Hippocampal formation (tissue), 2 donors: ENCODE measurements at places on chromosomes 6 and 20.

DNA sequence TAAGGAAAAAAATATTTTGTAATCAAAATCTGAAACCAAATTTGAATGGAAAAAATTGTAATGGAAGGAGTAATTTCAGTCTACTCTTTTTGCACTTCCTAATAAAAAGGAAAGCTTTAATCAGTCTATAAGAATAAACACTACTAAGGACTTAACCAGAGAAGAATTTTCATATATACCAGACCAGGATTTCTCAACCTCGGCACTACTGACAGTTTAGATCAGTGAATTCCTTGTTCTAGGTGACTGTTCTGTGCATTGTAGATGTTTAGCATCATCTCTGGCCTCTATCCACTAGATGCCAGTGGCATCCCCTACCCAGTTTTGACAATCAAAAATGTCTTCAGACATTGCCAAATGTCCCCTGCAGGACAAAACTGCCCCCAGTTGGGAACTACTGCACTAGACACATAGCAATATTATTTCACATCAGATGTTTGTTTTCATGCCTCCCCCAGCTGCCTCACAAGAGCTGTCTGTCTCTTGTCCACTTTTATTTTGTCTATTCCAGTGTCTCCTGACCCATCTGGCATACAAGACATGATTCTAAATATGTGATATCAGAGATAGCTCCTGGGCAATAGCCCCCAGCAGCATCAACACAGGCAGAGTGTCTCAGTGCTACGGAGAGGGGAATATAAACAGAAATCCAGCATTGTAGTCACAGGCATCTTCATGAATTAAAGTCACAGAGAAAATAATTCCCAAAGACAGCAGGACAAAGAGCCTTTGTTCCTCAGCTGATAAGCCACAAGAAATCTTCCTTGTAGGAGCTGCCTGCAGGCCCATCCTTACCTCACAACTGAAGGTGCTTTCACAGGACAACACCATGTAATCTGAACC lies 27.0 kb downstream of the DNAAF9 start:
- DNase-seq = peak; percentile 54

GRCh38 chr6:163412341-163412740 lies 2.2 kb upstream of the QKI start:
- DNase-seq = no peak

- no peak for DNase-seq
Measured at GRCh38 chr6:39441301-39441700, 118.8 kb upstream of the KCNK16 start.

DNA sequence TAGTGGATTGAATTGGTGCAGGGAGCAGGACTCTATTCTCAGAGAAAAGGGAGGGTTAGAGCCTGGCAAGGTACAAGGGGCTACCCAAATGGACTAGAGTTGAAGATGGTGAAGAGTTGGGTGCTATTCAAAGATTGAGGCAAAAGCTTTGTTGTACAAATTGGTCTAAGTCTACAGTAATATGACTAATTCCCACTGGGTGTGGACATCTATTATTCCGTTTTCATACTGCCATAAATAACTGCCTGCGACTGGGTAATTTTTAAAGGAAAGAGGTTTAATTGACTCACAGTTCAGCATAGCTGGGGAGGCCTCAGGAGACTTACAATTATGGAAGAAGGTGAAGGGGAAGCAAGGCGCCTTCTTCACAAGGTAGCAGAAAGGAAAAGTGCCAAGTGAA lies 266.3 kb downstream of the TPBG start:
- DNase-seq = no peak

DNA sequence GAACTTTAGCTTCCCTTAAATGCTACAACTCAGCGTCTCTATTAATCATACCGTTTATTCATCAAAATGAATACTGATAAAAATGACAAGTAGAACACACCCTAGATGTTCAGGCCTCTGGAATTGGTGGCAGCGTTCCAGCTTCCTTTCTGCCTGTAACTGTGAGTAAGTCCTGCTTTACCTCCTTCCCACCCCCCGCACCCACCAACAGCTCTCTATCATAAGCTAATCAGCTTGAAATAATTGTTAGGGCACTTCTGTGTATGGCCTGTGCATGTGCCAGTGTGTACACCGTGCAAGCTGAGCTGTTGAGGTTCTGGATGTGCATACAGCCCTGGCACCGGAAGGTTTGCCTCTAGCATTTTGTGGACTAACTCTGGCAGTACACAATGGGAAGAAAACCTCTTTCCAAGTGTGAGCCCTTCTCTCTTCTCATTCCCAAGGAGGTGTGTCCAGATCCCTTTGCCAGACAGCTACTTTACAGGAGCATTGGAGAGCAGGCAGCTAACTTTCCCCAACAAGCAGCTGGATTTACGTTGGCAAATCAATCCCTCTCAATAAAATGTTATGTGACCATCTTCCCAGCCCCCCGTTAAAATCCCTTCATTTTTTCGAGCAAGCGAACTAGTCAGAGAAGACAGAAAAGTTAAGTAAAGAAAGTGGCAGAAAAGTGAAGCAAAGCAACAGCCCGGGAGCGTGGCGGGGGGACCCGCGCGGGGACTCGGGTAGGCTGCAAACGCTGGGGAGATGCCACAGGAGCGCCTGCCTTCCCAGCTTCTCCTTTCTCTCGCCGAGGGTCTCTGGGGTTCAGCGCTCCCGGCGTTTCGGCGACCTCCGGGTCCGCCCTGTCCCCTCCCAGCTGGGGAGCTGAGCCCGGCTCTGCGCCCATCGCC lies 803 bp upstream of the ADGRG6 start:
- DNase-seq = no peak

DNA sequence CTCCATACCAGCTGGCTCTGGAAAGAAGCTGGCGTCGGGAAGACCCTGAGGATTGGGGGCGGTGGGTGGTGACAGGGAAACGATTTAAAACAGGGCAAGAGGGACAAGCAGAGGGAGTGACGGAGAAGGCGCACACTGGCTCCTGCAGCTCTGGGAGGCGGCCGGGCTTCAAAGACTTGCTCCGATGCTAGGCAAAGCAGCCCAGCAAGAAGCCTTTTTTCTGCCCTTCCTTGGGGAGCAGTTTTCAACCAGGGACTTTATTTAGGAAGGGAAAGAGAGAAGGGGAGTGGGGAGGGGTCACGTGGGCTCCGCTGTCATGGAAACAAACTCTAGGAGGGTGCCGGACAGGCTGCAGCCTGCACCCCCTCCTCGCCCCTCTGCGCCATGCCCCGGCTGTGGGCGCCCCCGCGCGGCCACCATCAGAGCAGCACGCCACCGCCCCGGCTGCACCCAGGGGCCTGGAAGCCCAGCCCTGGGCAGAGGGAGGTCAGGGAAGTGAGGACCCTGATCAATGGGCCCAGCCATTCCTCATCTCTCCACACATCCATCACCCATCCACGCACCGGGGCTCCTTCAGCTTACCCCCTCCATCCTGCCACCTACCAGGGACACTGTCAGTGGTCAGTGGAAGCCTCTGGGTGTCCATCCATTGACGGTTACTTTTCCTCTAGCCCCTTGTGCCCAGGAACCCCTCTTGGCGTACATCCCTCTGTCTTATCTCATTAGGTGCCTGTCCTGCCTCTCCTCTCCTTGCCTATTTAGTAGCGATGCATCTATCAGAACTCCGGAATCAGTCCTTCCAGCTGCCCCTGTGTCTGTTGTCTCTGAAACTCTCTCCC lies 66.6 kb upstream of the CCDC167 start:
- DNase-seq = peak; percentile 49

DNA sequence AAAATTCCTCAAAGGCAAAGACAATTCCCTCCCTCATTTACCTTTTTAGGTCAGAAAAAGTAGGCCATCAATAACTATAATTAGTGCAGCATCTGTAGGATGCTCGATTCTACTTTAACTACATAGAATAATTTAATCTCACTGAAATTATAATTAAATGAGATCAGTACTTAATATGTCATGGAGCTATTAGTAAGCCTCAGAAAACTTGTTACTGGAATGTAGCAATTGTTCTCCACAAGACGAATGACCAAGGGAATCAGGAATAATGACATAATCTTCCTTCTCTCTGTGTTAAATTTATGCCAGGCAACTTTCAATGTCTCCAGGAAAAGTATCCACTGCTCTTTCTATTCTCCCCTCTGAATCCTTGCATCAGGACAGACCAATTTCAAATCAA lies 34.1 kb downstream of the SESN1 start:
- no peak for DNase-seq

DNA sequence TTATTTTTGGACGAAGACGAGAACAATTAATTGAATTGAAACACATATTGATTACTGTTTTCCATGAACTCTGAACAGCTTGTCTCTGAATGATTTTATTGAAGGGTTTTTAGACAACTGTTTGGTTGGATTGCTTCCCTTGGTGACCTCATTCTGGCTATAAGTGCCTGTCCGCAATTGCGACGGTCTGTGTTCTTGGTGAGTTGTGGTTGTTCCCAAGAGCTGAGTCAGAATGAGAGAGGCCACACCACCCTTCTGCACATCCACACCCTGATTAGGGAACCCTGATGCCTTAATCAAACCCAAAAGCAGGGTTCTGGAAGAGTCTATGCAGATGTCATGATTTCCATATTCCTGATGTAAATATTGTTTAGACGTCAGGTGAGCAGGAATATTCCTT lies 747.0 kb downstream of the PTPRT start:
- DNase-seq = no peak

DNA sequence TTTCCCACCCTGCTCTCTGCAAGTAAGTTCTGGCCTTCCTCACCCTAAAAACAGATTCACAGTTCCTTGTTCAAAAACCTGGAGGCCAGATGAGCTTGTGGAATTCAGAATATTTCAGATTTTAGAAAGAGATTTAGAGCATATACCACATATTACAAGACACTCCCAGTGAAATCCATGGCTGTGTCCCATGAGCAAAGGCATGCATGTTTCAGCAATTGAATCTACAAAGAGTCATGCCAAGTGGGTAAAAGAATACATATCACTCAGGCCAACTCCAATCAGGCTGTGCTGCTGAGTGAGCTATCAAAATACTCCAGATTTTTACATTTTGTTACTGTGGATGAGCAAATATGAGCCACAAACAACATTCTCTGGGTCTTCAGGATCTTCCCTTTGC lies 10.2 kb upstream of the NEDD9 start:
- DNase-seq = no peak

DNA sequence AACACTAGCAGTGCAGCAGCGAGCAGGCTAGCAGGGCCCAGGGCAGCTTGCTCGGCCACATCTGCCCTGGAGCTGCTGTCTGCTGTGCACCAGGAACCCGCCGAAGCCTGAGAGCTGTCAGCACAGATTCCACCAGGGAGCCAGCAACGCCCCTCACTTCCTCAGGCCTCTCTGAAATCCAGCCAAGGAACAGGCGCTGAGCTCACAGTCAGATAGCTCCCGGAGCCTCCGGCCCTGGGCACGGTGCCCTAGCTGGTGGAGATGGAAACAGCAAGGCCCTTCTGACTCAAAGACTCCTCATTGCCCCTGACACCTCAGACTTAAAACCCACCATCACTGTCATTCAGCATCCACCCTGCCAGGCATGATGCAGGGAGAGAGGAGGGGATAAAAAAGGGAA lies 839.4 kb downstream of the MAFB start:
- peak; percentile 38 for DNase-seq

GRCh38 chr6:30154709-30155519 lies 6.1 kb downstream of the TRIM10 start:
- no peak for DNase-seq

- DNase-seq = no peak
Measured at GRCh38 chr6:89952105-89952671, 57.9 kb downstream of the GJA10 start.

DNA sequence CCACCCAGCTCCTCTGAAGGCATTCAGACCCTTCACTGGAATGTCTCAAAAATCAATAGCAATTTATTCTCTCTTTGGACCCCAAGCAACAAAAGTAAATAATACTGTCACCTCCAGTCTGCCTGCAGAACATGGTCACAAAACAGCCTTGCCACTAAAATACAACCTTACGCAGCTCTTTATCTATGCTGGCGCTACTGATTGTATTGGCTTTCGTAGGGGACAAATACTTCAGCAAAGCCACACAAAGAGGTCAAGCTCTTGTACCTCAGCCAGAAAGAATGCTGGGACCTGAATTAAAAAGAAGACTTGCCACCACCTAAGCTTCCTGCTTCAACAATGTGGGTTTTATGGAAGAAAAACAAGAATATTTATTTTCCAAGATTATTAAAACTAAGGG lies 57.2 kb downstream of the PRKN start:
- DNase-seq = no peak

DNA sequence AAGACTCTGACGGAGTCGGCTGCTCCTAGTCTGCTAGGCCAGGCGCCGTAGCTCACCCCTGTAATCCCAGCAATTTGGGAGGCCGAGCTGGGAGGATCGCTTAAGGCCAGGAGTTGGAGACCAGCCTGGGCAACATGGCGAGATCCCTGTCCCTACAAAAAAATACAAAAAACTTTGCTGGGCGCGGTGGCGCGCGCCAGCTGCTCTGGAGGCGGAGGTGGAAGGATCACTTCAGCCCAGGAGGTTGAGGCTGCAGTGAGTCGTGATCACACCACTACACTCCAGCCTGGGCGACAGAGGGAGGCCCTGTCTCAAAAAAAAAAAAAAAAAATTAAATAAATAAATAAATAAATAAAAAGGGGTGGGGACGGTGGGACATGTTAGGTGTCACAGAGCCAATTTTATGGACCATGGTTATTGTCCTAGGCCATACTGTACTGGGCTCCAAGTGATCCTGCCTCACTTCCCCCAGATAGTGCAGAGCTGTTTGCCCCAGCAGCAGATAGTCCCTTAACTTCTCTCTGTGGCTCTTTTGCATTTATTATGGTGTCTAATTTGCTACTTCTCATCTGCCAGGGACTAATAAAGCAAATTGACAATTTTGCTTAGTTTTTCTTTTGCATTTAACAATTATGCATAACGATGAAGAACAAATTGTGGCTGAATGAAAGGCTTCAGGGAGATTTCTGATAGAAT lies 5.2 kb downstream of the PI16 start:
- no peak for DNase-seq

GRCh38 chr6:121344539-121344938 lies 10.3 kb upstream of the TBC1D32 start:
- no peak for DNase-seq

DNA sequence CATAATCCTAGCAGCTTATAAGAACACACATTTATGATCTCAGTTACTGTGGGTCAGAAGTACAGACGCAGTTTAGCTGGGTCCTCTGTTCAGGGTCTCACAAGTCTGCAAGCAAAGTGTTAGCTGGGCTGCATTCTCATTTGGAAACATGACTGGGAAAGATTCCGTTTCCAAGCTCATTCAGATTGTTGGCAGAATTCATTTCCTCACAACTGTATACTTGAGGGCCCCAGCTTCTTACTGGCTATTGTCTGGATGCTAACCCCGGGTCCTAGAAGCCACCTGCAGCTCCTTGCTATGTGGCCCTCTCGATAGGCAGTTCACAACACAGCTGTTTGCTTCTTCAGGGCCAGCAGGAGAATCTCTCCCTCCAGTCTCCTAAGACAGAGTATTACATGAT lies 13.1 kb downstream of the TCP11 start:
- no peak for DNase-seq

- no peak for DNase-seq
Measured at GRCh38 chr20:57320358-57320757, 9.2 kb upstream of the SPO11 start.

GRCh38 chr20:56690531-56691175 lies 61.5 kb downstream of the TFAP2C start:
- DNase-seq = no peak

DNA sequence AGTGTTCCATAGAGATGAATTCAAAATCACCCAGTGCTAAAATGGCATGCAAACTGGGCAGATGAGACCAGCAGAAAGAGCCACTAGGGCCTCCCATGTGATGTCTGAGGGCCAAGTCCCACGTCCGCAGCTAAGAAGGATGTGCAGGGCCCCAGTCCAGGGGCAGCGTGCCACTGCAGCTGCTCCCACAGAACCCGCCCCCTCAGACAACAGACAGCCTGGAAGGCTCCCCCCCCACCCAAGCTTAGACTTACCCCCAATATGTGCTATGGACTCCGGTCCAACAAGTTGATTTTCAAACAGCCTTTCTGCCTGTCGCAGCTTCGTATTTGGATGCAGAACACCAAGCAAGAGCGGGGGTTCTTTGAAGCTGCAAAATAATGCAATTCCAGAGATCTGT lies 14.0 kb downstream of the APMAP start:
- peak; percentile 77 for DNase-seq
